Hematopoietic multipotent progenitor cell (in vitro differentiated cells): ENCODE measurements at places on chromosomes 2 and 18.
A peak's percentile ranks its signal among the peaks of the same experiment; 100 is the strongest.

DNA sequence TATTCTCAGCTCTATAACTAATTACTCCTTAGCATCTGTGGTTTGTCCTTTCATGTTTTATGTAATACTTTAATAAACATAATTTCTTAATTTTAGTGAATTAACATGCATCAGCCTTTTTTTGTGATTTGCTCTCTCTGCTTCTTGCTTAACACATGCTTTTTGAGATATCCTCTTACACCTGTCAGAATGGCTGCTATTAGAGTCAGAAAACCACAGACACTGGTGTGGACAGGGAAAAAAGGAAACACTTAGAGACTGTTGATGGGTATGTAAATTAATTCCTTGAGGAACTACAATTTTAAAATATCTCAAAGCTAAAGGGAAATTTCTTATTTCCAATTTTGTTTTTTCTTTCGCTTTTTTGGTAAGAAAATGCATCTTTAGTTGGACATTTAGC is 549.0 kb downstream of the ZNF804A start:
- DNase-seq, result no peak

DNA sequence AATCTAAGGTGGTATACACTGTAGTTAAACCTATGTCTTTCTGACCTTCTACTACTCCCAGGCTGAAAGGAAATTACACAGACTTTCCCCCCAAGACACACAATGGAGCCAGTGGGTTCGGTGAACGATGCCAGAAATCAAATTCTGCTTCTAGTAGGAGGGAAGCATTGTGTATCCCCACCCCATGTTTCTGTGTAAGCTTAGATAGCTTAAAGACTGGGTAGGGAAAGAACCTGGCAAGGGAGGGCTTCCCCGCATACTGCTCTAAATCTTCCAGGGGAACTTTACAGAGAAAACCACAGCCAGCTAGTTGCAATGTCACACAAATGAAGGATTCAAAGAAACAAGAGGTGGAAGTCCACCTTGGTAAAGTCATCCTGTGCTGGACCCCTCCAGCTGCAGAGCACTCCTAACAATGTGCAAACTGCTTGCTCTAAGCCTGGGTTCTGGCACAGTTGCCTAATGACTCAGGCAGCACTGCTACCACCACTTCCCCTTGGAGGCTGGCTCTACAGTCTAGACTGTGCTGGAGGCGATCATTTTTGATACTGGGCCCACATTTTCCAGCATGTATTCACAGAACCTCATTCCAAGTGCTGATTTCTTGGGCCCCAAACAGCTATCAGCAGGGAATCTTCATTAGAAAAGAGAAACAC is 47.5 kb downstream of the TRIB2 start:
- no peak for DNase-seq

- DNase-seq, result no peak
Observed at GRCh38 chr18:27838225-27838624, 338.7 kb downstream of the CDH2 start.

DNA sequence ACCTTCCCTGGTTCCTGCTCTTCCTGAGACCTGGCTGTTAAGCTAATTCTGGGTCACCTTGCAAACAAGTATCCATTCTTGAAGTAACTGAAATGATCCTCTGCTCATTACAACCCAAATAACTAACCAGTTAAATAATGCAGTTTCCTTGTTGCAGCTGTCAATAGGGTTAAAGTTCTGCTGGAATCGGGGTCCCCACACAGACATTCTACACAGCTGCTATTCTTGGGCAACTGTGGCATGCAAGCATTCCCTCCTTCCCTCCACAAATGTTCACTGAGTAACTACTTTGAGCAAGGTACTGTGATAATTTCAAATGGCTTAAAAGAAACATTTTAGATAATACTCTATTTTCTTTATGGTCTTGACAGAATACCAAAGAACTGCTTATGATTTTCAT is 17.1 kb downstream of the RBKS start:
- DNase-seq, result no peak

DNA sequence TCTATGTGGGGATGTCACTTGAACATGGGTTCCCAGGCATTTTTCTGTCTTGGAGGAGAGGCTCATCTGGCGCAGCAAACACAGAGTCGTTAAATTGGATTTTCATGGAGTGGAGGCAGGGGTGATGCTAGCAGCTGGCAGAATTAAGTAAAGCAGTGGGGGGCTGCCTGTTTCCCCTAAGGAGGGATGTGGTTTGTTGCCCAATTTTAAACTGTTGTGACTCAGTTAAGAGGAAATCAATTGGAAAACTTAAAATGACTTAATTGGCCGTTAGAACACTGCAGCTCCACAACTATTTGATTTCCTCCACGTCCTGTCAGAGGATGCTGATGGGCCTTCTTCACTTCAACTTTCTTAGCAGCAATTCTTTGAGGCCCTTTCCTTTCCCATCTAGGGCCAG is 354.1 kb upstream of the ATP5MC3 start:
- DNase-seq, result no peak

- DNase-seq, result no peak
Observed at GRCh38 chr2:3187467-3187866, 190.2 kb downstream of the EIPR1 start.

DNA sequence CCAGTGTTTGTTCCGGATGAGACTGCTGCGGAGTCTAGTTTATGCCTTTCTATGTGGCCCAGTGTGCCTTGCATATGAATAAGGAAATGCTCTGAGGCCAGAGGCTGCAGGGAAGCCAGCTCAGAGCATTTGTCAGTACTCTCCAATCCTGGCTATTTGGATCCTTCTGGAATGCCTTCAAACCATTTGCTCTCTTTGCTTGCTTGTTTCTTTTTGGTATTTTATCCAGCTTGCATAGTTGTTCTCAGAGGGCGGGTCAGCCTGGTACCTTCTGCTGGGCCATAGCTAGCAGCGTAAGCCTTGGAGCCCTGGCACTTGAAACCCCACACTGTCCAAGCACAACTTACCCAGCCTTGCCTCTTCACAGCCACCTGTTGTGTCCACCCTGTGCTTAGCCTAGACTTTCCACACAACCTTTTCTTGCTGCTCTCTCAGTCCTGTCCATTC is 20.5 kb downstream of the CENPO start:
- no peak for DNase-seq

DNA sequence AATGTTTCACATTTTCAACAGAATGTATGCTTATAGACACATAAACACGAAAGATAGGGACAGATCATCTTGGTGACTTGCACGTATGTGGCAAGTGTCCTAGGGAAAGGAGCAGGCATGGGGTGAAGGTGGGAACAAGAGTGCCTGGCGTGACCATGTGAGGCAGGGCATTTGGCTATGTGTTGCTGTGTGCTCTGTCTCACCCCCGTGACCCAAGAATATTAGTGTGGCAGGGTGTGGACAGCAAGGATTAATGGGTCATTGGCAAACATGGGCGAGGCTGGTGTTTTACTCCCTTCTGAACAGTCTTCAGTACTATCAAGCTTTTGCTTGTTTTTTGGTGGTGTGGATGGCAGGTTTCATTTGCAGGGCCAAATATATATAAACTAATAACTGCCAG is 1.3 kb upstream of the VWA3B start:
- no peak for DNase-seq

DNA sequence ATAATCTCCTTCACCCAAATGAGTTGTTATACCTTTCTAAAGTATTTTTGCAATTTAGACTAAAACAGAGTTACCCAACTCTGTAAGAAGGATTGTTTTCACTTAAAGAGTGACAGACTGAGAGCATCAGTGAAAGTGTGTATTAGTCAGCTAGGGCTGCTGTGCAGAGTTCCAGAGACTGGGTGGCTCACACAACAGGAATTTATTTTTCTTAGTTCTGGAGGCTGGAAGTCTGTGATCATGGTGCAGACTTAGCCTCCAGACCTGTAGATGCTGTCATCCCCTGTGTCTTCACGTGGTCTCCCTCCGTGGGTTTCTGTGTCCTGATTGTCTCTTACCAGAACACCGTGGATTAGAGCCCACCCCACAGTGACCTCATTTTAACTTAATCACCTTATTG is 40.0 kb downstream of the BCL2L11 start:
- DNase-seq, result no peak

GRCh38 chr2:12304564-12305171 is 412.1 kb upstream of the TRIB2 start:
- DNase-seq, result no peak

DNA sequence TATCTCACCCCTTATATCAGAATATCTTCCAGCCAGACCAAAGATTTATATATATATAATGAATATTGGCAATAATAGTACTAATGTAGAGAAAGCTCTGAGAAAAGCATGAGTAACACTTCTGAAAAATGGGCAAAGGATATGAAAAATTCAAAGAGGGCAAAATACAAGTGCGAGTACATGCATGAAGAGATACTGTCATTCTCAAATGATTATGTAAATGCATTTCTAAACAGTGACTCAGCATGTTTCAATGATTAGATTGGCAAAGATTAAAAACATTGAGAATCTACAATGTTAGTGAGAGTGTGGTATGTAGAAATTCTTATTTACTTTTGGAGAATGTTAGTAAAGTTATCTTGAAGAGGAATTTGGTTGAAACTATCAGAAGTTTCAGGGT is 118.3 kb upstream of the NEDD4L start:
- no peak for DNase-seq

DNA sequence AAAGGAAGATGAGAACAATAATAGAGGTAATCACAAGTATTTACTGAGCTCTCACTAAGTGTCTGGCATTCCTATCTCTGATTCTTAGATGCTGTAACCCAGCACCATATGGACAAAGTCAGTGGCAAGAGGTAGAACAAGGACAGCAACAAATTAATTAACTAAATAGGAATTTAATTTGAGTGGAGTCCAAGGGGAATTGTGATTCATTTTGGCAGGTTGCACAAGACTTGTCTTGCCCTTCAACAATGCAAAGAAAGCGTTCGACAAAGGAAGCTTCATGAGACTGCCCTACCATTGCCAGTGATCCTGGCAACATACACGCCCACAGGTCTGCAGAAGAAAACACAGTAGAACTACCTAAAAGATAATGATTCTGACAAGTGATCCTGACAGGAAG is 221.6 kb downstream of the RBM43 start:
- no peak for DNase-seq

DNA sequence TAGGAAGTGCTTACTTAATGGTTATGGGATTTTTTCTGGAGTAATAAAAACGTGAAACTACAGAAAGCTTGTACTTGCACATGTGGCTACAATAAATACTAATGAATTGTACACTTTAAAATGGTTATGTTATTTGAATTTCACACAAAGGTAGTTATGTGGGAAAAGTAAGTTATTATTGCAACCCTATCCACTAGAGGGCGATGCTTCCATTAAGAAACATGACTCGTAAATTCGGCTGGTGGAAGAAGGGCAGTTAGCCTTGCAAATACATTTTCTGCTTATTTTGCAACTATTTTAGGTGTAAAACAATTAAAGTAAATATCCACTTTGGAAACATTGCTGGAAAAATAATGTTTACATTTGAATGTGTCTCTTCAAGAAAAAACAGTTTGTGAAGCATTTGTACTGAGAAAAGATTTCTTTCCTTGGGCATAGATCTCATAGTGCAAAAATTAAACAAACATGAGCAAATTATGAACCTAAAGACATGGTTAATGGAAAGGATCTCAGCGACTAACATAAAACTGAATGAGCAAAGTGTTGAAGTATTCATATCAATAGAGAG is 68.1 kb upstream of the CSRNP3 start:
- peak; percentile 53 for DNase-seq

GRCh38 chr2:23402205-23402740 is 17.3 kb downstream of the KLHL29 start:
- DNase-seq, result no peak

DNA sequence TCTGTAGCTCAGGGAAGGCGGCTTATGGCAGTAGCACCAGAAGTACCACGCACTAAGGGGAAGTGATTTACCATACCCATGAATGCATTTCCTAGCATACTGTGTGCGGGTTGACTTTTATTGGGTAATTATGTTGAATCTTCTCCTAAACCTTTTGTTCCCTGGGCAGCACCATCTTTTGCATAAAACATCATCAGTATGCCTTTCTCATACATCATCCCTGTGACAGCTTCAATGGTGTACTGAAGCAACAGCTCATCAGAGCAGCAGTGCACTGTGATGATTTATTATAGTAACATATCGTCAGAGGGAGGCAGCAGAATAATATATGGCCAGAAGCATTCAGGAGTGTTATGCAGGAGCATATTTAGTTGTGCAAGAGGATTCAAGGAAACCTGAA is 204.9 kb downstream of the CDH7 start:
- DNase-seq, result no peak

- DNase-seq, result no peak
Observed at GRCh38 chr2:67848551-67849285, 214.1 kb downstream of the C1D start.

DNA sequence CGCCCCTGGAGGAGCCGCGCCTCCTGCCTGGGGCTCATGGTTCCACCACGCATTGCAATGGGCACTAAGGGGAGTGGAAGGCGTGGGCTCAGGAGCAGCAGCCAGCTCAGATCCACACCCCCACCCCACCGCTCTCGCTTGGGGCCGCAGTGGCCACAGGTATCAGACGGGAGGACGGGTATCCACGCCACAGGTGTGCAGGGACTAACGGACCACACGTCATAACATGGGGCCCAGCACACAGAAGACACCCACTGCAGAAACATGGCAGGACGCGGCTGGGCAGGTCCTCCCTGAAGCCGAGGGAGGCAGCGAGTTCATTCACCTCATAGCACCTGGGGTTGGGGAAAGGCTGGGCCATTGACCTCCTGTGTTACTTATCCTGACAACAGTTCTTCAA is 13.0 kb downstream of the HDAC4 start:
- no peak for DNase-seq

GRCh38 chr2:199779589-199779988 is 71.4 kb downstream of the FTCDNL1 start:
- no peak for DNase-seq

GRCh38 chr2:173323371-173323770 is 31.3 kb upstream of the CDCA7 start:
- DNase-seq, result no peak

- DNase-seq, result no peak
Observed at GRCh38 chr2:65294701-65295100, 67.1 kb downstream of the ACTR2 start.

DNA sequence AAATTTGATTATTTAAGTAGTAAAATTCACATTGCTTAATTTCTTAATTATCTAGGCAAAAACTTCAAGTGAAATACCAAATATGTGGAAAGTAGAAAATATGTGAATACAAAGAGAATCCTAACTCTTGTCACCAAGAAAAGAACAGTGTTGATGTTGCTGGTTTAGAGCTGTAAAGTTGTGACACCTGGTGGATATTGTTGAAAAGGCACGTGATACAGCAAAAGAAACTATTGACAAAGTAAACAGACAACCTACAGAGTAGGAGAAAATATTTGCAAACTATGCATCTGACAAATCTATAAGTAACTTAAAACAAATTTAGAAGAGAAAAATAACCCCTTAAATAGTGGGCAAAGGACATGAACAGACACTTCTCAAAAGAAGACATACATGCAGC is 25.6 kb upstream of the ZC3H15 start:
- peak; percentile 57 for DNase-seq

- DNase-seq, result no peak
Observed at GRCh38 chr2:165905269-165905668, 48.3 kb downstream of the TTC21B start.

DNA sequence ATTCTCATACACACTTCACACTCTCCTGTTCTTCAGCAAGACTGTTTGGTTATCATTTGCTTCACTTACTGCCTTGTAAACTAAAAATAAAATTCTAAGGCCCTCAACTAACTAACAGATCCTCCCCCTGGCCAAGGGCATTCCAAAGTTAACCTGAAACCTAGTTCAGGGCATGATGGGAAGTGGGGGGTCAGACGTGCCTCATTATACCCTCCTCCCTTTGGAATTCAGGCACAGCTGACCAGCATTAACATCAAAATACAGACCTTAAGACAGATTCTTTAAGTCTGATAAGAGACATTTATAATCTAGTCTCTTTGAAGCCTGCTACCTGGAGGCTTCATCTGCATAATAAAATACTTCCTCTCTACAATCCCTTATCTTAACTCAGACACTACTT is 221.0 kb downstream of the NOL4 start:
- no peak for DNase-seq
